ENCODE measurements at places on chromosomes 6 and 20. TPM values are rescaled to one million over a fixed set of nuclear protein-coding genes. Genes with fewer than 3 reads are reported as not detected.

DNA sequence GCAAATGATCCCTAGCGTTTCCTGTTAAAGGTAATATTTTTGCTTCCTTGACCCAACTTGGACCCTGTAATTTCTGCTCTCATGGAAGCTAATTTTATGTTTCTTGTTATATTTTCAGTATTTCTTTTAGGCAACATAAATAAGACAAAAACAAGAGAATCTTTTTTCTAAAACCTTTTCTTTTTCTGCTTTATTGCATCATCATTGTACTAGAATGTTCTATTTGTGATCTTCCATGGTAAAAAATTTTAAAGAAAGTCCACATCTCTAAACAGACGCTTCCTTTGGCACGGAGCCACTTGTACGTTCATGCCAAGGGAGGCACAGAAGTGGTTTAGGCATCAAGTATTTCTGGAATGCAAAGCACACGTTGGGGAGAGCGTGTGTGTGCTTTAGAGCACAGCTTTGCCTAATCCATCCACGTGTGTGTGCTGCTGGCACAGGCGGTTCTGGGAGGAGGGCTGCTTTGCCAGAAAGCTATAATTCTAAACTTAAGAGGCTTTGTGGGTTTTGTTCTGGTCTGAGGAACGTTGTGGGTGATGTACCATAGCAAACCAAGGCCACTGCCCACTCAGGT is 98.3 kb downstream of the SASH1 start:
- peaks cover 2% of the 10 kb centered on the region for H3K36me3 ChIP-seq
- H3K4me3 ChIP-seq: peak overlapping the region; percentile 66
- DNase-seq: peak; percentile 94
- H3K27me3 ChIP-seq: no peaks in the 10 kb centered on the region

- no peak overlapping the region for H3K27ac ChIP-seq
- no peaks in the 10 kb centered on the region for H3K27me3 ChIP-seq
- 0 out of 2 replicates have a peak, but pooled peaks cover 3% of the 10 kb centered on the region for H3K4me1 ChIP-seq
- no peaks in the 10 kb centered on the region for H3K36me3 ChIP-seq
Measured at GRCh38 chr6:170283212-170284081, 7.4 kb downstream of the DLL1 start.

GRCh38 chr20:9889270-9889981 is 50.5 kb upstream of the PAK5 start:
- H3K4me3 ChIP-seq: no peak overlapping the region
- no peak overlapping the region for H3K27ac ChIP-seq
- H3K4me1 ChIP-seq: no peaks in the 10 kb centered on the region
- no peak for DNase-seq
- H3K36me3 ChIP-seq: no peaks in the 10 kb centered on the region

DNA sequence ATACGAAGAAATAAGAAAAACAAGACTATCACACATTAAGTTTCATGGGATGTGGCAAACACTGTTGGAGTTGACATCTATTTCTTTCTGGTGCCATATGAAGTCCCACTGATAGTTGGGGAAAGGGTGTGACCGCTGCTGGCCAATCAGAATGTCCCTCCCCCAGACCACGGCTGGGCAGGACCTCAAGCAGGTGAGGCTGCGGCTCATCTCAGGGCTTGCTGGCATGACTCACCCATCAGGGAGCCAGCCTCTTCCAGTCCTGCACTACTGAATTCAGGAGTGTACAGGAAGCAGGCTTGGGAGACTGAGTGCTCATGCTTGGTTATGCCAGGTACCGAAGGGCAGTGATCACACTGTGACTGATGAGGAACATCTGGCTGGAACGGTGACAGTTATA is 18.9 kb downstream of the PREP start:
- H3K4me1 ChIP-seq: no peaks in the 10 kb centered on the region
- H3K36me3 ChIP-seq: no peaks in the 10 kb centered on the region
- no peaks in the 10 kb centered on the region for H3K27me3 ChIP-seq
- H3K4me3 ChIP-seq: no peak overlapping the region
- no peak overlapping the region for H3K27ac ChIP-seq

DNA sequence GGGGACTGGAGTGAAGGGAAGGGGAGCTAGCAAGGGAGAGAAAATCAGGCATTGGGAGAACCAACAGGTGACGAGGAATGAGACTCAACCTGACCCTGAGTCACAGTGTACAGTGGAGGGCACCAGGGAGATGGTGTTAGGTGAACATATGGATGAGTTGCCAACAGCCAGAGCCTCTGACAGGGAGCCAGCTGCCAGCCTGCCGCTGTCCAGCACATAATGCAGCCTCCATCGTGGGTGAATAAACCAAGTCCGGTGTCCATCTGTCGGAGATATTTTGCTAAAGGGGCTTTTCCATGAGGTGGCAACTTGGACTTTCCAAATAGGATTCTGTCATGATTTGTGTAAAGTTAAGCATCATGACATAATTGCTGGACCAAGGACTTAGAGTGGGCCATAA is 88.1 kb downstream of the CDH4 start:
- no peak for DNase-seq
- H3K36me3 ChIP-seq: no peaks in the 10 kb centered on the region
- H3K27ac ChIP-seq: no peak overlapping the region
- no peak overlapping the region for H3K4me3 ChIP-seq

DNA sequence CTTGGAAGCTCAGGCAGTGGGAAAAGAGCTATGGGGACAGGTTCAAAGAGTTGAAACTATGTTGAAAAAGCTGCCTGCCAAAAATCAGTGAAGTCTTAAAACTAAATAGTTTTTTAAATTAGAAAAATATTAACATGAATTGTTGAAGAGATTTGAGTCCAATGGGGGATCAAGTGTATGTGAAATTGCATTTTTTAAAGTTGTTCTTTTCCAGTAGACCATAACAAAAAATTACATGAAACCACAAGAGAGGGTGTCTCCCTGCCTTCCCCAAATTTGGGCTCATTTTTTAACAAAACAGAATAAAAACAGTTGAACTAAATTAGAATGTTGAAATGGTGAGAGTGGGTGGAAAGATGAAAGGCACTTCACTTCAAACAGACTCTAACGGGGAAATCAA is 31.5 kb upstream of the COL10A1 start:
- no peaks in the 10 kb centered on the region for H3K27me3 ChIP-seq
- H3K4me1 ChIP-seq: peaks cover 26% of the 10 kb centered on the region
- H3K36me3 ChIP-seq: no peaks in the 10 kb centered on the region
- no peak for DNase-seq
- no peak overlapping the region for H3K4me3 ChIP-seq

DNA sequence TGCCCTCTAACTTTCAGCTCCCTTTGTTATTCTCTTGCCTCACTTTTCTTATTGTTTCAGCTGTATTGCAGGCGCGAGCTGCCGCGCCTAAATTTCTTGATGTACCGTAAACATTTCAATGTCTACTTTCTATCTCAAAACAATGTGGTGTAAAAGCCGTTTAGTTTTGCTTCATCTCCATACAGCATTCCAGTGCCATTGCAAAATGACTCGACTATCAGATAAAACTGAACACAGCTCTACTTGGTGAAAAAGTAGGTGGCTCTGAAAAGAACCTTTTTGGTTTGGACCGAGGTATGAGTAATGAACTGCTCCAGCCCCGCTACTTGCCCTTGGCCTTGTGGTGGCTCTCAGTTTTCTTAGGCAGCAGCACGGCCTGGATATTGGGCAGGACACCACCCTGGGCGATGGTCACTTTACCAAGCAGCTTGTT is 74.6 kb downstream of the OR2B2 start:
- peaks cover 23% of the 10 kb centered on the region for H3K4me1 ChIP-seq
- peak; percentile 77 for DNase-seq
- H3K36me3 ChIP-seq: no peaks in the 10 kb centered on the region
- H3K27ac ChIP-seq: peak overlapping the region; percentile 100

- no peaks in the 10 kb centered on the region for H3K36me3 ChIP-seq
- peaks cover 35% of the 10 kb centered on the region for H3K4me1 ChIP-seq
- no peaks in the 10 kb centered on the region for H3K27me3 ChIP-seq
Measured at GRCh38 chr20:13342469-13343242, 121.6 kb downstream of the ISM1 start.

DNA sequence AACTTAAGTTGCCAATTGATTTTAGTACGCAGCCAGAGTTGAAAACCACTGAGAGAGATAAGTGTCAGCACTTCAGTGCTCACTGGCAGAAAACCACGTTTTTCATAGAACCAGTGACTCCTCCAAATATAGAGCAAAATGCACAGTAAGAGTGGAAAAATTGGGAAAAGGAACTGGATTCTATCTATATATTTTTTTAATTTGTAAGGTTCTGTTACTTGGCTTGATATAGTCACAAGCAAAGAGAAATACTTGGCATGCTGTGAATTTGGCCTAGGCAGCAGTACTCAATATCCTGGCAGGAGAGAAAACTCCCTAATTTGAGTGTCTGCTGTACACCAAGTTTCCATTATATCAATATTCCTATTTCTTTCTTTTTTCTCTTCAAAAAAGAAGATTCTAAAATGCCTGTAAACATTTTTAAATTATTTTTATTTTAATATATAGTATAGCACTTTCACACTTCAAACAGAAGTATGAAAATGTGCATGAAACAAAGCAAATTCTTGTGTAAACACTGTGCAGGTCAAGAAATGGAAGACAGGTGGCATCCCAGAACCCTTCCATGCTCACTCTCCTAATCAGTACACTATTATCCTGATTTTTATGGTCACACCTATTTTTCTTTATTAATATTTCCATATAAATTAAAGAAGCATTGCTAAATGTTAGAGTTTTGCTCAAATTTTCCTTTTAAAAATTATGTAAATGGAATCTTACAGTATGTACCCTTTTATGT is 561.8 kb upstream of the RNF217 start:
- no peak overlapping the region for H3K4me3 ChIP-seq
- no peaks in the 10 kb centered on the region for H3K36me3 ChIP-seq
- H3K4me1 ChIP-seq: no peaks in the 10 kb centered on the region
- no peak overlapping the region for H3K27ac ChIP-seq
- no peak for DNase-seq

- no peaks in the 10 kb centered on the region for H3K4me1 ChIP-seq
- no peaks in the 10 kb centered on the region for H3K36me3 ChIP-seq
- H3K27ac ChIP-seq: no peak overlapping the region
- H3K4me3 ChIP-seq: no peak overlapping the region
- DNase-seq: no peak
Measured at GRCh38 chr6:35081426-35081851, 59.7 kb downstream of the TCP11 start.

GRCh38 chr6:117078624-117079023 is 186.7 kb upstream of the VGLL2 start:
- DNase-seq: no peak
- no peaks in the 10 kb centered on the region for H3K4me1 ChIP-seq
- H3K4me3 ChIP-seq: no peak overlapping the region
- no peak overlapping the region for H3K27ac ChIP-seq
- H3K36me3 ChIP-seq: no peaks in the 10 kb centered on the region

DNA sequence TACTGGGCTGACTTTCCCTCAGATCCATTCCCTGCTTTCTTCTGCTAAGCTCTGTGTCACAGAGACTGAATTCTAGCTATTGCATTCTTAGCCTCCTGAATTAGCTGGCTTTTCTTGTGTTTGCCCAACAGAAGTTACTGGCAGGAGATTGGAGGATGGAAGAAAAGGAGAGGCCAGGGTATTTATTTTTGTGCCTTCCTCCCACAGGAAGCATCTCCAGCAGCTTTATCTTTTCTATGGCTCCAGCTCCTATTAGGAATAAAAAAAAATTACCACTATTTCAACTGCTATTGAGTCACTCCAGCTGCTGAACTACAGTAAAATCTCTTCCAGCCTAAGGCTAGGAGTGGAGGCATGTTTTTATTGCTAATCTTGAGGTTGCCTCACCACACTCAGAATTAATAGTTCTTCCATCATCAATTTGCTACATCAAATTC is 492.4 kb downstream of the RFPL4B start:
- H3K27me3 ChIP-seq: no peaks in the 10 kb centered on the region
- no peaks in the 10 kb centered on the region for H3K36me3 ChIP-seq
- H3K27ac ChIP-seq: peak overlapping the region; percentile 60
- H3K4me1 ChIP-seq: peaks cover 20% of the 10 kb centered on the region

GRCh38 chr6:90753820-90754643 is 167.2 kb upstream of the MAP3K7 start:
- no peaks in the 10 kb centered on the region for H3K4me1 ChIP-seq
- no peaks in the 10 kb centered on the region for H3K27me3 ChIP-seq
- no peaks in the 10 kb centered on the region for H3K36me3 ChIP-seq
- no peak for DNase-seq
- no peak overlapping the region for H3K4me3 ChIP-seq
- no peak overlapping the region for H3K27ac ChIP-seq

GRCh38 chr20:34583544-34583943 is 25.0 kb downstream of the MAP1LC3A start:
- H3K4me3 ChIP-seq: no peak overlapping the region
- no peak overlapping the region for H3K27ac ChIP-seq
- peak; percentile 35 for DNase-seq
- H3K4me1 ChIP-seq: peaks cover 38% of the 10 kb centered on the region
- no peaks in the 10 kb centered on the region for H3K36me3 ChIP-seq

- H3K4me3 ChIP-seq: no peak overlapping the region
- no peak overlapping the region for H3K27ac ChIP-seq
- no peaks in the 10 kb centered on the region for H3K4me1 ChIP-seq
- no peaks in the 10 kb centered on the region for H3K27me3 ChIP-seq
- no peak for DNase-seq
Measured at GRCh38 chr6:38322138-38322537, 317.6 kb downstream of the BTBD9 start.

- no peak overlapping the region for H3K4me3 ChIP-seq
- DNase-seq: peak; percentile 10
- no peaks in the 10 kb centered on the region for H3K27me3 ChIP-seq
- no peaks in the 10 kb centered on the region for H3K4me1 ChIP-seq
- H3K27ac ChIP-seq: no peak overlapping the region
- H3K36me3 ChIP-seq: 0 out of 2 replicates have a peak, but pooled peaks cover 5% of the 10 kb centered on the region
Measured at GRCh38 chr6:129543981-129544380, 166.0 kb downstream of the ARHGAP18 start.

- H3K27me3 ChIP-seq: no peaks in the 10 kb centered on the region
- H3K36me3 ChIP-seq: no peaks in the 10 kb centered on the region
- H3K4me3 ChIP-seq: no peak overlapping the region
Measured at GRCh38 chr20:37291724-37292126, 2.3 kb downstream of the MANBAL start.

DNA sequence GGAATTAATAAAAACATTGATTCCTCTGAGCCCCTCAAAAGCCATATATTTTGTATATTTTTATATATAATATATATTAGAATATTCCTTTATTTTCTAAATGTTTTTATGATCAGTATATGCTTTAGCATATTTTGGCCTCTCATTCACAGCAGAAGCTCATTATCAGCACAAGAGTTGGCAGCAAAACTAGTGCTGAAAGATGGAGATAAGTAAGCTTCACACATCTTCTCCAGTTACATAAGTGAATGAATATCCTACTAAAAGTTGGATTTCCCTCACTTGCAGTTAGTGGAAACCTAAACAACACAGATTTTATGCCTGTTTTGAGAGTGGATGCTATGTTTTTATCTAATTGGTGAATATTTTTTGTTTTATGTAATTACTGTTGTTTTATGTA is 1303.8 kb upstream of the ADGRB3 start:
- H3K27ac ChIP-seq: no peak overlapping the region
- no peak overlapping the region for H3K4me3 ChIP-seq
- H3K36me3 ChIP-seq: no peaks in the 10 kb centered on the region
- no peak for DNase-seq

FRMD1 gene
- polyA plus RNA-seq: not detected

CLPSL2 gene
- not detected for polyA plus RNA-seq

ULBP2 gene
- 30.1 TPM for polyA plus RNA-seq

RSPO4 gene
- polyA plus RNA-seq: 1.9 TPM

COL9A1 gene
- not detected for polyA plus RNA-seq

WFDC10B gene
- not detected for polyA plus RNA-seq
